Fibroblast of skin of abdomen (primary cell): ENCODE measurements at places on chromosomes 3 and 15.

DNA sequence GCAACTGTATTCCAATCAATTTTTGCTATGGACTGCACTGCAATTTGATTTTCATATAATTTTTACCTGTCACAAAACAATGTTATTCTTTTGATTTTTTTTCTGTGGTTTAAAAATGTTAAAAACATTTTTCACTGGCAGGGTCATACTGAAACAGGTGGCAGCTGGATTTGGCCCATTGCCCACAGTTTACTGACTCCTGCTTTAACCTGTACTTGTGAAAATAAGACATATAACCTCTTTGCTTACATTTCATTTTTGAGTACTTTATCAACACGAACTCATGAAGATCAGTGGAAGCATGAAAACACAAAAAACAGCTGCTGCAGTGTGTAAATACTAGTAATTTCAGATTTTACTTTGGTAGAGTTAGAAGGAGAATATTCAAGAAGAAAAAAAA, 313.1 kb downstream of the WDR72 start:
- DNase-seq, result no peak

GRCh38 chr3:16904423-16905417, 20.0 kb downstream of the PLCL2 start:
- no peak for DNase-seq

- no peak for DNase-seq
Observed at GRCh38 chr3:105837143-105837740, 31.6 kb downstream of the CBLB start.

GRCh38 chr3:147299656-147300055, 106.7 kb downstream of the ZIC4 start:
- DNase-seq, result no peak

DNA sequence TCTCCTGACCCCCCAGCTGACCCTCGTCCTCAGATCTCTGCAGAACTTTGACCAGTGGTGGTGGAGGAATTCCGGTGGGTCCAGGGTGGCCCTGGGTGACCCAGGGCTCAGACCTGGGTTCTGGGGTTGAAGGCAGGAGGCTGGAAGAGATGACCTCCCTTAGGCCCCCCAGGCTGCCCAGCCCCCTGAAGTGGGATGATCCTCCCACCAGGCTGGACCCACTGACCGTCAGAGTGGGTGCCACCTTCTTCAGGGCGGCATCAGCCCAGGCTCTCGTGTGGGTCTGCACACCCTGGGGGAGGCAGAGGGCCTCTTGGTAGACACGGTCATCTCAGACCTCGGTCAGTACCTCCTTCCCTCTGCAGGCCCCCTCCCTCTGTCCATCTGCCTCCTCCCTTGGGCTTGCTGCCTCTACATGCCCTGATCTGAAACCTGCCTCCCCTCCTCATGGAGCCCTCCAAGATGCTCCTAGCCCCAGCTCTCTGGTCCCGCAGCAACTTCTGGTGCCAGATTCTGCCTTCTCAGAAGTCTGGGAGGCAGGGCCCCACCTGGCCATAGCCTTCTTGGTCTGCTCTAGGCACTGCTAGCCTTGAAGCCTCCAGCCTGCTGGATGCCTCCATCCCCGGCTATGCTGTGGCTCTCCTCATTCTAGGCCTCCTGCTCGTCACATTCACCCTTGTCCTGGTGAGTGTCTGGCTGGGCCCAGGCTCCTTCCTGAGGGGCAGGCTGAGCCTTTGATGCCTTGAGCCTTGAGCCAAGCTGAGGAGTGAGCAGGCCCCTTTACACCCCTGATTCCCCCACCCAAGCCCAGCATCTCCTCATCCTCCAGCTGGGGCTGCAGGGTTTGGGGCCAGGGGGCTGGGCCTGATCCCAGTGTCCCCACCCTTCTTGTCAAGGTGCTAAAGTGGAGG, 49.1 kb upstream of the CSPG4 start:
- no peak for DNase-seq

DNA sequence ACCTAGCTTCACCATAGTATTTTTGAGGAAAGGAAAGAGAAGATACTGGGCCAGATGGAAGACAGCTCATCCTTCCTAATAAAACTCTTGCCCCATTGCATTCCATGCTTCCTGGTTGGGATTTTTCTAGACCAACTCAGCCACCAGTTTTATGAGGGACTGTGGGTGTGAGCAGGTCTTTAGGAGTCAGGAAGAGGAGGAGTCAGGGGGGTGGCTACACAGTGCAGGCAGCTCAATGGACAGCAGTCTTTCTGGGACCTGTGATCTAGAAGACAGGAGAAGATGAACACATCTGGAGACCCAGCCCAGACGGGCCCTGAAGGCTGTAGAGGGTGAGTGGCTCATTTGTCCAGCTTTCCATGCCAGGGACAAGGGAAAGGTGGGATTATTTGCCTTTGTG, at the start of gene NOX5:
Gene NOX5, plus strand, starts transcription at position 242 of the 400 bp plus-strand sequence. Its CDS starts 41 bp downstream, at position 283.
- peak; percentile 70 for DNase-seq

DNA sequence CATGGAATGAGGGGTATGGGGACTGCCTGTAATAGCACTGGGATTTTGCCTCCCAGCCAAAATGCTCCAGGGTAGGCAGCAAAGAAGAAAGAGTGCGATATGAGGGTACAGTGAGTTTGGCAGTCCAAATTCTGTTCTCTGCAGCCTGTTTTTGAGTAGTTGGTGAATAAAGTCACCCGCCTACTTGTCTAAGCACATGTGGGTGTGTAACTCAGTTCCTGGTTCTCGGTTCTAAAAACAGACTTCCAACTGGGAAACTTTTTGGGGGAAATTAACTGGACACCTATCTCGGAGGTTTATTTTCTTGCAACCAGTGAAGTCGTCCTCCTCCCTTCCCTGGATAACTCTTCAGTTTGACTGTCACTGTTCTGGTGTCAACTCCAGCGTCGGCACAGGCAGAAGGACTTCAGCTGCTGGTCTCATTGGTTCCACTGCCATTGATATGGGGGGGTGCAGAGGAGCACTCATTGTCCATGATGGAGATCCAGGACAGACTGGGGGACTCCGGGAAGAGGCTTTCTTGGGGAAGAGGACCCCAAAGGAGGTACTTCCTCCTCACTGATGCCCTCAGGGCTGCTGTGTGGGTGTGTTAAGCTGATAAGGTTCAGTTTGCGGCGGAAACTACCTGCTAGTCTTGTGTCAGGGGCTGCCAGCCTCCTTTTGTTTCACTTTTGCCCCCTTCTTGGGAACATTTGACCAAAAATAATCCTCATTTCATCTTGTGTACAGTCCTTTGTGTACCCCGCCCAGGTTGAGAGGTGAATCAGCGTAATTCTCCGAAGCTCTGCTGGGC, 13.2 kb downstream of the GHRL start:
- DNase-seq, result no peak

DNA sequence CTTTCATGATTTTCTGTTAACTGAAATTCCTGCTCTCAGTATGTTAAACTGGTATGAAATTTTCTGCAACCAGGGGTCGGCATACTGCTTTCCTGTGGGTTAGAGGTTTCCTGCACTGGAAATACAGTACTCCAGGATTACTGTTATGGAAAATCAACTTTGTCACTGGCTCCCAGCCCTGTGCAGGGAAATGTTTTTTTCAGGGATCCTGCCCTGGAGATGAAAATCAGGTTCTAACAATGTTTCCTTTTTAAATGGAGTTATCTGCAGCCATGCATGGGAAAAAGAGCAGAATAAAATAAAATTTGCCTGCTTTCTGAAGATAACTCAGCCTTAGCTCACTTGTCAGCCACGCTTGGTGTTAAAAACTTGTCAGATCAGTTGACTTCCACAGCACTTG, 220.4 kb downstream of the IL5RA start:
- no peak for DNase-seq

DNA sequence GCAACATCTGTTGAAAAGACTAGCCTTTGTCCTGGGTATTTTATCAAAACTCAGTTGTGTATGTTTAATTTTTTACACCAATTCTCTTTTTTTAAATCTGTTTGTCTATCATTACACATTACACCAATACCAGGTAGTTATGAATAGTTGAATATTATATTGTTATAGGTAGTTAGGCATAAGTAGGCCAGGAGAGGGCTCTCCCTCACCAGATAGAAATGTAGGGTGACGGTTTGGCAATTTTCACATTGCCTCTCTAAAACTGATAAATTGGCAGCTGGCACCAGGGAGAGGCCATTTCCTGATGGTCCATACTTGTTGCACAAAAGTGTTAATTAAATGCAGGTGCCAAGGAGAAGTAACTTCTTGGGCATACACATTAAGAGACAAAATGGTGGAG, 483.1 kb upstream of the EPHA6 start:
- DNase-seq, result no peak

GRCh38 chr3:193248848-193249468, 7.9 kb downstream of the PLAAT1 start:
- no peak for DNase-seq

- DNase-seq, result no peak
Observed at GRCh38 chr3:33318710-33319380, 41.6 kb downstream of the FBXL2 start.

GRCh38 chr15:90044916-90045371, 43.8 kb downstream of the ZNF710 start:
- no peak for DNase-seq

- DNase-seq, result peak; percentile 78
Observed at GRCh38 chr3:73624017-73624820, 522 bp downstream of the PDZRN3 start.

DNA sequence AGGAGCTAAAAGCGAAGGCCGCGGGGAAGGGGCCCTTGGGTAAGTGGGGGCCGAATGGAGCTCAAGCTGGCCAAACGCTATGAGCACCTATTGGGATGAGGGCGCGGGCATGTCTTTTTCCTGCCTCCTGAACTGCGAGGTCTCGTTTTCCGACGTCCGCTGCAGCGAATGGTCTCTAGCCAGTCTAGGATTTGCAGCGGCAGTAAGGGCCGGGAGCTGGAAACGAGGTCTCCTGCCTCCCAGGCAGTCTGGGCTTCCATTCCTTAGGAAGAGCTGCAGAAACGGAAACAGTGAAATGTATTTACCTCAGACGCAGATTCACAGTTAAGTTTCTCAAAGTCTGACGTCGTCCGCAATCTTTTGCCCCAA, 517 bp downstream of the TMA7 start:
- no peak for DNase-seq

DNA sequence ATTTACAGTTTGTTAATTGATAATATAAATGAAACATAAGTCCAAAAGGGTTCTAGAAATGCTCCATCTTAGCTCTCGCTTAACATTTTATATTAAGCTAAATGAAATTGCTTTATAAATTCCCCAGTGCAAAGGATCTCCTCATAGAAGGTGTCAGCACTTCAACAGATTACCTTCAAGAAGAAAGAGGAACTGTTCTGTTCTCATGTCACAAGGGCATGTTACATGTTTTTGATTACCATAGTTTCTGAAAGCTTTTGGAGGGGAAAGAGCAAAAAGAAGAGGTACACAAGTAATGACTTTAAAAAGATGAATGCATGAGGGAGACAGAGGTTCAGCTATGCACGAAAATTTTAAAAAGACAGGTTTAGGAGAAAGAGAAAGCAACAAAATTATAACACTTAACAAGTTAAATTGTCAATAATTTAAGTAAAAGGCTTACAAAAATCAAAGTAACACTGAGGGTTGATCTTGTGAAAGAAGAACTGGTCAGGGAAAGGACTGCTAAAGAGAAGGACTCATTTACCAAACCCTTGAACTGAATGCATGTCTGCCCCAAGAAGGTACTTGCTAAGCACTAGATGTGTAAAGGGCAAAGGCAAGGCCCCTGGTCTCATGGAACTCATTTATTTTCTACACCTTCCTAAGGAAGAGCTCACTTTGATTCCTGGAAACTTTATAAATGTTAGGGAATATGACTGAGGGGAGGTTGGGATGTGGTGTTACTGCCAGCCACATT, 45.1 kb downstream of the CCDC191 start:
- no peak for DNase-seq

DNA sequence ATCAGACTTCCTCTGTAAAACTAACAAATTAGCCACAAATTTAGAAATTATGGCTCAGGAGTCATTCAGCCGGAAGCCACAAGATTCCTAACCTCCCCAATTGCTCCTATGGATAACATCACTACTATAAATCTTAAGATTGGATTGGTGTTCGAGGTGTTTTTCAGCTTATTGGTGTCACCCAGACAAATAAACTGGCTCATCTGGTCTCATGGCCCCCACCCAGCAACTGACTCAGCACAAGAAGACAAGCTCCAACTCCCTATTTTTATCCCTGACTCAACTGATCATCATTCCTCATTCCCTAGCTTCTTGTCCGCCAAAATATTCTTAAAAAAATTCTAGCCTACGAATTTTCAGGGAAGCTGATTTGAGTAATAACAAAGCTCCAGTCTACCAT, 135.1 kb upstream of the STRIT1 start:
- DNase-seq, result peak; percentile 92

GRCh38 chr3:10523561-10523960, 18.2 kb upstream of the ATP2B2 start:
- DNase-seq, result no peak

- no peak for DNase-seq
Observed at GRCh38 chr15:85335193-85335942, 45.0 kb upstream of the AKAP13 start.

- DNase-seq, result no peak
Observed at GRCh38 chr3:193843474-193844301, 250.7 kb downstream of the OPA1 start.

- no peak for DNase-seq
Observed at GRCh38 chr3:190543671-190544070, 29.8 kb downstream of the IL1RAP start.

DNA sequence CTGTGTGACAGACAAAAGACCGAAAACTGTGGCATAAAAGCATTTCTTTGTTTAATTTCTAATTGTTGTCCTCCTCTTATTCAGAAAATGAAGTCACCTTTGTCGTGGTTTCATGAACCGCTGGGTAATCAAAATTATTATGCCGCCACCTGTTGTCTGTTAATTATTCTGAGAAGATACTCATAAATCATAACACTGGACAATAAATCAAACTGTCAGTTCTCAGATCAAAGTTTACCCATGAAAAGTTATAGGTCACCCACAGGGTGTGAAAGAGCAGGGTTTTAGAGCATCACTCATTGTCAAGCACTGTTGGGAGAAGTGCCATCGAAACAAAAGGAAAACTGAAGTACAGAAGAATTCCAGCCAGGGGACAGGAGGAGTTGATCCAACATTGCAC, 474.3 kb downstream of the NR2F2 start:
- no peak for DNase-seq

DNA sequence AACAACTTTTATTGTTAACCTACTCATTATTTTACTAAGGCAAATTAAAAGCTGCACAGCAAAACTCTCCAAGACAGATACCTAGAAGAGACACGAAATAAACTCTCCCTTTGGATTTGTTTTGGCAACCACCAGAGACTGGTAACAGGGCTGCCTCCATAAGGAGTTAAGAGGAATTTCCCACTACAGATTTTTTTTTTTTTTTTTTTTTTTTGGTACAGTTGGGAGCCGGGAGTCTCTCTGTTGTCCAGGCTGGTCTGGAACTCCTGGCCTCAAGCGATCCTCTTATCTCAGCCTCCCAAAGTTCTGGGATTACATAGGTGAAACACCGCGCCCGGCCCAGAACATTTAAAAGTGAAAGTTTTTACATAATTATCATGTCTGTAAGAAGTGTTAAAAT, 73.6 kb upstream of the VGLL4 start:
- peak; percentile 33 for DNase-seq

DNA sequence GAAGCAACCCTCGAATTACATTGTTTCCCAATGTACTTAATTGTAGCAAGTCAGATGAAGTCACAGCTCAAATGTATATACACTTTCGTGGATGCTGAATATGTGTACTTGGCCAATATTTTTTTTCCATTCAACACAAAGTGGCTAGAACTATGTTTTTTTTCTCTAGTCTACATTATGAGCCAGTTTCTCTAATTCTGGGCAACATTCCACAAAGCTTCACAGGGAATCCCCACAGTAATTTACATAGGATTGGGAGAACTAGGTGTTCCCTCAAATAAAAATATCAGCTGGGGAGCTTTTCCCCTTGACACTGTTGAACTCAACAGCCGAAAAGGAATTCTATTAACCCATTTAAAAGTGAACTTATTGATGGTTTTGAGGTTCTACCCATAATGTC, 493.1 kb downstream of the MECOM start:
- DNase-seq, result no peak

GRCh38 chr3:137097386-137097785, 139.6 kb downstream of the IL20RB start:
- no peak for DNase-seq
